NCI-H2081 (cell line): ENCODE measurements at places on chromosomes 5 and 9.

GRCh38 chr5:166772770-166773169, 1518.7 kb upstream of the WWC1 start:
- DNase-seq: no peak

- no peak for DNase-seq
Measured at GRCh38 chr5:34436761-34437501, 219.2 kb upstream of the RAI14 start.

GRCh38 chr5:178210686-178211085, 6.4 kb downstream of the HNRNPAB start:
- DNase-seq: no peak

DNA sequence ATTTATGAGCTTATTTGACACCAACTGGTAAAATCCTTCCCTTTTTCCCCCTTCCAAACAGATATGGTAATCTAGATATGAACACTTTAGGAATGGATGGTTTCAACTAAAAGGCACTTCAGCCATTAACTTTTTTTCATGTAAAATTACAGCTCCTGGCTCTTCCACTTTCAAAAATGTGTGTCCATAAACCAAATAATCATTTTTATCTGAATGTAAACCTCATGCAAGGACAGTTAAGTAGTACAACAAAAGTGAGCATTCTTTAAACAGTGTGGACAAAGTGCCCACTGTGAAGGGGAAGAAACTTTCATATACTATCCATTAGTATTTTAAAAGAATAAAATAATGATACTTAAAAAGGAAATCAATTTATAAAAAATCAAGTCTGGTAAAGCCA, 17.2 kb downstream of the RAB14 start:
- no peak for DNase-seq

GRCh38 chr5:161391016-161391415, 155.5 kb downstream of the GABRB2 start:
- DNase-seq: no peak

GRCh38 chr5:157949520-157949919, 90.6 kb upstream of the CLINT1 start:
- DNase-seq: no peak

DNA sequence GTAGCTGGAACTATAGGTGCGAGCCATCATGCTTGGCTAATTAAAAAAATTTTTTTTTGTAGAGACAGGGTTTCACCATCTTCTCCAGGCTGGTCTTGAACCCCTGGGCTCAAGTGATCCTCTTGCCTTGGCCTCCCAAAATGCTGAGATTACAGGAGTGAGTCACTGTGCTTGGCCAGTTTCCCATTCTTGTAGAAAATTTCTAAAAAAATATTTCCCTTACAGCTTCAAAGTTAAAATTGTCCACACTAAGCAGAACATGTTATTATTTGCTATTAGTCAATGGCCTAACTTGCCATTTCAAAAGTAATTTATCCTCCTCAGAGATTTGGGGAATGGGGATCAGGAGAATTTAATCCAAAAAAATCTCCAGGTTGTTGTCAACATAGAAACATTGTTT, 40.1 kb downstream of the SLC38A9 start:
- no peak for DNase-seq

DNA sequence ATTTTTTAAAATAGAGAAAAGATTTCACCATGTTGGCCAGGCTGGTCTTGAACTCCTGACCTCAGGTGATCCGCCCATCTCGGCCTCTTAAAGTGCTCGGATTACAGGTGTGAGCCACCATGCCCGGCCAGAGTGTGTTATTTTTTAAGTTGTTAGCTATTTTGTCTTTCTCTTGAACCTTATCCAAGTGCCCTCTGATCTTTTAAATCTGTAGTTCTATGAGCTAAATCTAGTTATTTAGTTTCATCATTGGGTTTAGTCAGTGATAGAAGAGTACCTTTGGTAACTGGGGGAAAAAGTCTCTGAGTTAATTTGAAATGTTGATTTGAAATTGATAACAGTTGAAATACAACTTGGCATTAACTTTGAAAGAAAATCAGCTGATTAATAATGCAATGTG, 88.3 kb downstream of the NNT start:
- no peak for DNase-seq

DNA sequence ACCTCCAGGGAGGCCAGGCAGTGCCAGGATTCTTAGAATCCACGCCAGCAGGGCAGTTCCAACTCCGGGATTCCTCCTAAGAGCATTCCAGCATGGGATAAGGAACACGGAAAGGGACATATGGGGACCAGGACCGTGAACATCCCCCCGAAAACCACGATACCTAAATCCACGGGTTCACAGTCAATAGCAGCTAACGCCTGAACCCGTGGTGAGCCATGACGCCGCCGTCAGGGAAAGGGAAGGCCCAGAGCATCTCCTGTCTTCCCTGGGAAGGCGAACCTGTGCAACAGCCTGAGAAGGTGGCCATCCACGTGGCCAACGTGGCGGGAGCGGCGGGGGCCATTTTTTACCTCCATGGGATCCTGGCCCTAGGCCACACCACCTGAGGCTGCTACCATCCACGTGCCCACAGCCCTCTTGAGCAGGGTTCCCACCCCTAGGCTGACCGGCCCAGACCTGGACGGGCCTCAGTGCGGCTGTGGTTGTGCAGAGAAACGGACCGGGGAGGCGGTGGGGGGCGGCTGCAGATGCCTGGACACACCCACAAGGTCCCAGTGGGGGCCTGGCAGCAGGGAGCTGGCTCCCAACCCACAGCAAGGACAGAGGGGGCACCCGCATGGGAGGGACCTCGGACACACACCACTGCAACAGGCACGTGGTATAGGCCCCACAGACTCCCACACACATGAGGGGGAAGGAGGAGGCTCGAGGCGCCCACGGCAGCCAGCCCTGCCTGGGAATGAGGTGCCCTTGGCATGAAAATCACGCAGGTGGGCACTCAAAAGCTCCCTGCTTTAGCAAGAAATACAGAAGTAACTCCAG, 42.8 kb downstream of the SLC12A7 start:
- no peak for DNase-seq

DNA sequence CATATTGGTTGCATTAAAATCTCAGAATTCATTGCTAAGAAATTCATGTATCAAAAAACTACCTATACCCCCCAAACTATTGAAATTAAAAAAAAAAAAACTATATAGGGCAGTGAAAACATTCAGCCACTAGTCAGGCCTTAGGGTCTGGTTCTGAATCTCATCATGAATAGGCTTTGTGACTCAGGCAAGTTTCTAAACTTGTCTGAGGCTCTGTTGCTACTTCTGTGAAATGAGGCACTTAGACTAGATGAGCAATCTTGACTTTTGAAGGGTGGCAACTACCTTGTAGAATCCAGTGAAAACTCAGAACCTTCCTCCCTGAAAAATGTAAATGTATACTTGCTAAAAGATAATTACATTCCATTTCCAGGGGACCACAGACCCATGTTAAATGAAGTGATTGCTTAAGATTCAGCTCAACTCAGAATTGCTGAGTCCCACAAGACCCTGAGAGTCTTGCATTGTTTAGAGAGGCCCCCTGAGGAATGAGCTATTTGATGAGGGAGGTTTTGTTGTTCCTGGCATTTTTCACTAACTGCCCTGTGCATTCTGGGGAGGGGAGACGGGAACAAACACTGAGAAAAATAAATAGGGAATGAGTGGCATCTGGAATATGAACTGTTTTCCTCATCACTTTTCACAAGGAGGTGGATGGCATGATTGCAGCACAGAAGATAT, 29.5 kb downstream of the RAI14 start:
- DNase-seq: no peak

GRCh38 chr5:172841-173251, 18.4 kb upstream of the LRRC14B start:
- no peak for DNase-seq

- no peak for DNase-seq
Measured at GRCh38 chr5:135547590-135548254, 12.0 kb upstream of the NEUROG1 start.

DNA sequence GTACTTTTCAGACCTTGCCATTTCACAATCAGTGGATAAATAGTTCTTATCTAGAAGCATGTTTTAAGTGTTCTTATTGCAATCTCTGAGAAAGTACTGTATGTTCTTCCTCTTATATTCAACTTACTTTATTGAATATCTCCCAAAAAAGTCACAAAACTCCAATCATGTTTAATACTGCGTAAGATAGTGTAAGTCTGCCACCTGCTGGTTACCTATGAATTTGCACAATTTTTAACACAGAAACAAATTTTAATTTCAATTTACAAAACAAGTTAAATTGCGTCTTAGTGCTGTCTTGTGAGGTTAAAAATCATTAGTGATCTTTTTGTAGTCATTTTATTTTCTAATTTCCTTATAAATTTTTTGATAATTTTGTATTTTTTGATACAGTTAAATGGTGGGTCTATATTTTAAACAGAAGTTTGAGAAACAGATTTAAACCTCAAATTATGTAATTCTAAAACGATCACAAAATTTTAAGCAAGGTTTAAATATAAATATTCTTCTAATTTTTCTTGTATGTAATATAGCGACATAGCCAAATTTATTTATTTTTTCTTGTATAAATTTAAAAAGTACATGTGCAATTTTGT, 115.8 kb downstream of the EMB start:
- DNase-seq: peak; percentile 2

DNA sequence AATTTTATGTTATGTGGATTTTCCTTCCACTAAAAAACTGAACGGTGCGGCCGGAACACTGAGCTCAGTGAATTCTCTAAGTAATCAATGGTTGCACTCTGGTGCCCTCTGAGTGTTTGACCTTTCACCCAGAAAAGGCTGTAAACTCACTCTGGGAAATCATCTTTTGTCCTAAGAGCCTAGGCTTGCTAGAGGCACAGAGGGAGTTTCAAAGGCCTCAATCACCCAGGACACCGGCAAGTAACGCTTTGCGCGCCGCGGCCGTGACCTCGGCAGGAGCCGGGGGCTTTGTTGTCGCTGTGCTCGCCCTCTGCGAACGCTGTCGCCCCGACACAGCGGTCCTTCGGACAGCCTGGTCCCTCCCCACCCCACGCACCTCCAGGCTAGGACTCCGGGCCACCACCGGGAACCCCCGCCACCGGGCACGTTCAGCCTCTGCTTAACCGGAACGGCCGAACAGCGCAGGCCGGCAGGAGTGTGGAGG, 703 bp downstream of the ISCA1 start:
- no peak for DNase-seq

- no peak for DNase-seq
Measured at GRCh38 chr9:108750661-108751215, 105.0 kb downstream of the ACTL7B start.

- peak; percentile 62 for DNase-seq
Measured at GRCh38 chr9:133135146-133135745, 14.2 kb upstream of the RALGDS start.

- DNase-seq: peak; percentile 50
Measured at GRCh38 chr5:1512541-1513291, 11.0 kb downstream of the LPCAT1 start.

- DNase-seq: no peak
Measured at GRCh38 chr5:6162175-6162574, 216.2 kb downstream of the MED10 start.

GRCh38 chr5:42930934-42931333, 109.2 kb downstream of the ANXA2R start:
- DNase-seq: no peak

DNA sequence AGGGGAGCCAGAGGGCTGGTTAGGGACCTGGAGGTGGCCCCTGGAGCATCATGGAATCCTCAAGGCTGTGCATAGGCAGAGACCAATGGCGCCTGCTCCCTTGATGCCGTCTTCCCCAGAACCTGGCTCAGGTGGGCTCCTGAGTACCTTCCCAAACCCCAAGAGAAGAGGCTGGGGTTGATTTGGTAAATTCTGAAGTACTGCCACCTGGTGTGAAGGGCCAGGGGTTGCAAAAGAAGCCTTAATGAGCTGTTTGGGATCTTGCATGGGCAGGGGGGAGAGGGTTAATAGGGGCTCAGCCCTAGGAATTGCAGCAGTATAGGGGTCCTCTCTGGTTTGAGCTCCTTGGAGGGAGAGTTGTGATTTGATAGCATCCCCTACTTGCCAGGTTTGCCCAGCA, 52.1 kb downstream of the CYSTM1 start:
- DNase-seq: no peak

- no peak for DNase-seq
Measured at GRCh38 chr5:159560088-159560487, 229.8 kb upstream of the IL12B start.

DNA sequence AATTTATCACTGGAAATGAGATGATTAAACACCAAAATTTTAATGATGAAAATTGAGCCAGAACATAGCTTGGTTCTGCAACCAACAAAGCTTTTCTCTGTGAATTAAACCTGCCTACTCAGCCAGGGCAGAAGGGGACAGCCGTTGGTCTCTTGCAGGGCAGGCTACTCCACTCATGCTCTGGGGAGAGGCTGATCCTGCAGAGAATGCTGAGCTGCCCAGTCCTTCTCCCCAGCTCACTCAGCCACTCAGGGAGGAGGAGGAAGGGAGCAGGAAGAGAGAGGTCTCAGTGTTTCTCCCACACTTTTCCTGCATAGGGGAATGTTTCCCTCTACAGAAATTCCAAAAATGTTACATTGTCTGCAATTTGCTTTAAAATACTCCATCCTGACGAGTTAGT, 40.4 kb upstream of the HMHB1 start:
- no peak for DNase-seq

DNA sequence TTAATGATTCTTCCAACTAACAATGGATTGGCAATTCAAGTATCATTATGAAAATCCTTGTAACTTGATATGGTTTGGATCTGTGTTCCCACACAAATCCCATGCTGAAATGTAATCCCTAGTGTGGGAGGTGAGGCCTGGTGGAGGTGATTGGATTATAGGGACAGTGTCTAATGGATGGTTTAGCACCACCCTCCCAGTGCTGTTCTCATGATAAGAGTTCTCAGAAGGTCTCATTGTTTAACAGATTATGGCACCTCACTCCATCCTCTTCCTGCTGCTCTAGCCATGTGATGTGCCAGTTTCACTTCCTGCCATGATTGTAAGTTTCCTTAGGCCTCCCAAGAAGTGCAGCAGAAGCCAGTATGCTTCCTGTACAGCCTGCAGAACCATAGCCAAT, 1116.2 kb upstream of the EDIL3 start:
- no peak for DNase-seq

- DNase-seq: no peak
Measured at GRCh38 chr5:128470663-128471062, 67.4 kb downstream of the FBN2 start.

- no peak for DNase-seq
Measured at GRCh38 chr9:71263451-71263850, 142.0 kb upstream of the TRPM3 start.
